ENCODE measurements at places on chromosomes 1 and 21.

DNA sequence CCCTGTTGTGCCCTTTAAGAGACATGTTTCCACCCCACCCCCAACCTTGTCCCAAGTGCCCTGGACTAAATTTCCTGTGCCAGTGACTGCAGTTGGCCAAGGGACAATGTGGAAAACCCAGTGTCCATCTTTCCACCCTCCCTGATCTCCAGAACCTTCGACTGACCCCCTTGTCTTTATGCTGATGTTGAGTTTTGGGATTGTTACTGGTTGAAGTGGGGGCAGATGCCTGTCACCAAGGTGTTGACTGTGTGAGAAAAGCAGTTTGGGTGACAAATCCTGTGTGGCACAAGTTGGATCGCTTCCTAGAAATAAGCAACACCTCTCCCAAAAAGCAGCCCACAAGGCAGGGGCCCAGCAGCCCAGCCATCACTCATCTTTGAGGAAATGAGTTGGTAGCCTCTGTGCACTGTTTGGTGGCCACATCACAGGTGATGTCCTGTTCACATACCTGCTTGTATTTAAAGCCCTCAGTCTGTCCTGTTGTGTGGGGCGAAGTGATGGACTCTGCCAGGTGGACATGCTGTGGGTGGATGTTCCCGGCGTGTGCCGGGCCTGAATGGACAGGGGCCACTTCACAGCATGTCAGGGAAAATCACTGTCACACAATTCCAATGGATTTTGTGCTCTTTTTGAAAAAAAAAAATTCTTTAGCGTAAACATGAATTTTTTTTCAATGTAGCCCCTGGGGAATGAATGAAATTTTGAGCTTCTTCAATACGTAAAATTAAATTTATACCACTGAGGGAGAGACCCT, 6.6 kb upstream of the MIIP start:
- no peak for DNase-seq

- DNase-seq = no peak
These were observed 272.1 kb upstream of the DUSP10 start for GRCh38 chr1:222014001-222014400.

- no peak for DNase-seq
These were observed 64.0 kb downstream of the SAMSN1 start for GRCh38 chr21:14482165-14482564.

- DNase-seq = no peak
These were observed 39.6 kb downstream of the CAMTA1 start for GRCh38 chr1:6824665-6825368.

GRCh38 chr1:37630426-37631028, 4.2 kb downstream of the RSPO1 start:
- no peak for DNase-seq

- no peak for DNase-seq
These were observed 191.8 kb downstream of the TPR start for GRCh38 chr1:186183219-186183618.

DNA sequence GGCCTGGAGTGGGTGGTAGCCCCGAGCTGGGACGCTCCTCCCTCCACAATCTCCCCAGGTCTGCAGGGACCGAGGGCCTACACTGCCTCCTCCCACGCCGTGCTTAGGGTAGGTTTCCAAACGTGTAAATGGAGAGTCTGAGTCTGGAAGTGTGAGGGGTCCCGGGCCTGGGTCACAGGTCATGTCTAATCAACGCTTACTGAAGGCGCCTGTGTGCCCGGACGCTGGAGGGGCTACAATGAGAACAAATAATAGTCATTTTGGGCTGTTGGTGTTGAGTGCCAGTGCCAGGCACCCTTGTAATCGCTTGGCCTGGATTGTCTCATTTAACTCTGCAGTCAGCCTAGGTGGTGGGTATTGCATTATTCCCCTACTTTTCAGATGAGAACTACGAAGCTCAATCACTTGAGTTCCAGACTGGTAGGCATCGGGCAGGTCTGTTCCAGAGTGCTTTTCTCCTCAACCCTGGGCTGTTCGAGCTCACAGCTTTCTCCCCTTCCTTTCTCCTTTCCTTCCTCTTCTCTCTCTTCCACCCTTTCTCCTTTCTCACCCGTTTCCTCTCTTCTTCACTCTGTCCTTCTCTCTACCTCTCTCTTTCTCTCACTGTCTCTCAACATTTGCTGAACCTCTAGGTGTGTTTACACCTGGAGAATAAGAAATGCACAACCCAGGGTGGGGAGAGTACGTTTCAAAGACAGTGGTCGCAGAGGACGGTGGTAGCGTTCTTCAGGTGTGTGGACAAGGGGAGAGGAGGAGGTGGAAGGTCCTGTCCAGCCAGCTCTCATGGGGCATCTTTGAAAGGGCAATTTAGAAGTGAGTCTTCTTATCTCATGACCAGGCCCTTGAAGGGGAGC, 883 bp downstream of the SLC66A1 start:
- no peak for DNase-seq

DNA sequence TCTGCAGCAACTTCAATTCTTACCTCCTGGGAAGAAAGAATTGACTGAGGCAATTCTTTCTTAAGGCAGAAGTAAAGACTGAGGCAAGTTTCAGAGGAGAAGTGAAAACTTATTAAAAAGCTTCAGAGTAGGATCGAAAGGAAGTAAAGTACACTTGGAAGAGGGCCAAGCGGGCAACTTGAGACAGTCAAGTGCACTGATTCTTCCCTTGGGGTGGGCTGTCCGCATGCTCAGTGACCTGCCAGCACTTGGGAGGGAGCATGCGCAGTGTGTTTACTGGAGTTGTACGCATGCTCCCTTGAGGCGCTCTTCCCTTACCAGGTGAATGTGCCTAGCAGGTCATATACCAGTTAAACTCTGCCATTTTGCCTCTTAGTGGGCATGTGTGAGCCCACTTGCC, 55.3 kb upstream of the NBPF3 start:
- no peak for DNase-seq

GRCh38 chr1:160629286-160630210, 17.3 kb downstream of the SLAMF1 start:
- peak; percentile 75 for DNase-seq

DNA sequence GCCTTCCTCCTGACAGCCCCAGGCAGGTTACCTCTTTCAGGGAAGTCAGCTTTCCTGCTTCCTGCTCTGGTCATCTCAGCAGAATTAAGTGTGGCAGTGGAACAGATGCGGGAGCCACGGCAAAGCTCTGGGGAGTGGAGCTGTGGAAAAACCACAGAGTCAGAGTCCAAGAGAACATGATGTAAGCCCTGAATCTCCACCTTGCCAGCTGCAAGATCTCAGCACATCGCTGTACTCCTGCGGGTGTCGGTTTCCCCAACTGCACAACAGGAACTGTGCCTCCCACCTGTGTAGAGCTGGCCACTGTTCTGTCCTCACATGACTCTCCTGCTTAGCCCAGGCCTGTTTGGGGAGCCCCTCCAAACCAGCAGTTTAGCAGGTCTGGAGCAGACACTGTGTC, 123.7 kb downstream of the MATN1 start:
- DNase-seq = no peak

GRCh38 chr1:43613075-43613942, 36.6 kb upstream of the KDM4A start:
- no peak for DNase-seq

DNA sequence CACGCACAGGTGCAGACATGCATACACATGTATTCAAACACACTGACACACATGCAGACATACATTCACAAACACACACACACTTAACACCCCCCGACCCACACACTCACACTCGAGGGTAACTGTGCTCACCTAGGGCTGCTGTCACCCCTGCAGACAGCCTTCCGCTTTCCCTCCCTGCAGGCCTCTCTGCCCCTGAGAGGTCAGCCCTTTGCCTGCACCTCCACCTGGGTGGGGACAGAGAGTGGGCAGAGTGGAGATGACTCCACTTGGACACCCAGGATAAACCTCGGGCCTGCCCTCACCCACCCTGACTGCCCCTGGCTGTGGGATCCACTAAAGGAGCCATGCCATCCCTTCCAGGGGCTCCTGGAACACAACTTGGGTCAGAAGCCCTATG, 264.3 kb downstream of the PTPRU start:
- DNase-seq = no peak

- DNase-seq = peak; percentile 88
These were observed 41.8 kb upstream of the PWP2 start for GRCh38 chr21:44065428-44065827.

DNA sequence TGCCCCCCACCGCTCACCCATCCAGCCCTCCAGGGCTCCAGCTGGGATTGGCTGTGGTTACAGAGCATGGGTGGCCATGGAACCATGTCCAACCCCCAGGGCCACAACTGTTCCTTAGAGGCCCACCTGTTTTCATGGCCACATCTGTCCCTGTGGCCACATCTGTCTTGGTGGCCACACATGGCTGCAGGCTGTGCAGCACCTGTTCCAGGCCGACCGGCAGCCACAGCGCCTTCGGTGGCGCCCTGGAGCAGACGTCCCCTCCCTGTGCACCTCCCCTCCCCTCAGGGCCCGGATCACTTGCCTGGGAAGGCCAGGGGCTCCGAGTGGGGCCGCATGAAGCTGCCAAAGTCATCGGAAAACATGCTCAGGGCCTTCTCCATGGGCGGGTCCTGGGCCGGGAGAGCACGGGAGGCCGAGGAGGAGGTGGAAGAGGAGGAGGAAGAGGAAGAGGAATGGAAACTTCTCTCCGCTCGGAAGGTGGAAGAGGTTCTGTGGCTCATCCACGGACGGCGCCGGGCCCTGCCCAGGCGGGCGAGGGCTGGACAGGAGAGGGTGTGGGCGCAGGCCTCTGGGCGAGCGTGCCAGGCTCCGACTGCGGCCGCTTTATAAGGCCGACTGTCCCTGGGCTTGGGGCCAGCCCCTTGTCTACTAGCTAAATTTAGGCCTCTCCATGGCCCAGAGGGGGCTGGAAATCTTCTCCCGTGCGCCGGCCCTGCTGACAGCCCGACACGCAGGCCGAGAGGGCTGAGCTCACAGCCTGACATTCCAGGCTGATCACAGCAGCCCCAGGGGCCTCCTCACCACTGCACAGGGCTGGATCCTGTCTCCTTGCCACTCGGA, at the start of gene HSPB7:
Gene HSPB7, minus strand, starts transcription at position 583 of the 843 bp plus-strand sequence. Its CDS starts 80 bp downstream, at position 503.
- no peak for DNase-seq

DNA sequence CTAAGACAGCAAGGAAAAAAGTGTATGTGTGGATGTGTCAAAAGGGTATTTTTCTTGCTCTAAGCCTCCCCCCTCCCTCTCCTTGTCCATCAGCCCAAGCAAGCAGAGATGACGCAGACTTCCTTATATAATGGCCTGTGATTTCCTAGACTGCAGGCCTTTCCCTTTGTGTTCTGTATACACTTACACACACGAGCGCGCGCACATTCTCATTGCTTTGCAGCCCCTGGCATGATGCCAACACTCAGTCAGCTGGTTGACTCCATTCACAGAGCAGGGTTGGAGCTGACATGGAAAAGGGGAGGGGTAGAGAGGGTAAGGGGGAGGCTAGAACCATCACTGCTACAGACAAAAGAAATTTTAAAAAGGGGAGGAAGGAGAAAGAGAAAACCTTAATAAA, 41.8 kb downstream of the GATAD2B start:
- peak; percentile 35 for DNase-seq

Measured in T-cell (primary cell).